ENCODE measurements at places on chromosomes 1 and 21.
A peak's percentile ranks its signal among the peaks of the same experiment; 100 is the strongest.

- peak; percentile 22 for DNase-seq
Observed at GRCh38 chr1:19643121-19643520, 990 bp upstream of the NBL1 start.

DNA sequence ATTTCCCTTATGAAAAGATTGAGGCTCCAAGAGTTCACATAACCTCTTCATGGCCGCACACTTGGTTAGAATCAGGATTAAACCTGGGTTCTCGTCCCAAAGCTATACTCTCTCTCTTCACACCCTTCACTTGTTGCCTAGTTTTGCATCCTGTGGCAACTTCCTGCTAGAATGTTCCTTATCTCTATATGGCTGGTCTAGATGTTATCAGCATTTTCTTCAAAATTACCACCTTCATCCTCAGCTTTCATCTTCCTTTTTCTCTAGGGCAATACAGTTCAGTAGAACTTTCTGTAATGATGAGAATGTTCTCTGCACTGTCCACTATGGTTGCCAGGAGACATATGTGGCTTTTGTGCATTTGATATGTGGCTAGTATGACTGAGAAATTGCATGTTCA lies 31.1 kb upstream of the BCAR3 start:
- no peak for DNase-seq

DNA sequence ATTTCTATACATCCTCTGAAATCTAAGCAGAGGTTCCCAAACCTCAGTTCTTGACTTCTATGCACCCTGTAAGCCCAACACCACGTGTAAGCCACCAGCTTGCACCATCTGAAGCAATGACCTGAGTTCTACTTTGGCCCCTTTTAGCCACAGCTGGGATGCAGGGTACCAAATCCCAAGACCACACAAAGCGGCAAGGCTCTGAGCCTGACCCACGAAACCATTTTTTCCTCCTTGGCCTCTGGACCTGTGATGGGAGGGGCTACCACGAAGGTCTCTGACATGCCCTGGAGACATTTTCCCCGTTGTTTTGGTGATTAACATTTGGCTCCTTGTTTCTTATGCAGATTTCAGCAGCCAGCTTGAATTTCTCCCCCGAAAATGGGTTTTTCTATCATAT lies 38.8 kb downstream of the STXBP3 start:
- DNase-seq, result no peak

- no peak for DNase-seq
Observed at GRCh38 chr21:45203983-45204382, 83.7 kb downstream of the POFUT2 start.

DNA sequence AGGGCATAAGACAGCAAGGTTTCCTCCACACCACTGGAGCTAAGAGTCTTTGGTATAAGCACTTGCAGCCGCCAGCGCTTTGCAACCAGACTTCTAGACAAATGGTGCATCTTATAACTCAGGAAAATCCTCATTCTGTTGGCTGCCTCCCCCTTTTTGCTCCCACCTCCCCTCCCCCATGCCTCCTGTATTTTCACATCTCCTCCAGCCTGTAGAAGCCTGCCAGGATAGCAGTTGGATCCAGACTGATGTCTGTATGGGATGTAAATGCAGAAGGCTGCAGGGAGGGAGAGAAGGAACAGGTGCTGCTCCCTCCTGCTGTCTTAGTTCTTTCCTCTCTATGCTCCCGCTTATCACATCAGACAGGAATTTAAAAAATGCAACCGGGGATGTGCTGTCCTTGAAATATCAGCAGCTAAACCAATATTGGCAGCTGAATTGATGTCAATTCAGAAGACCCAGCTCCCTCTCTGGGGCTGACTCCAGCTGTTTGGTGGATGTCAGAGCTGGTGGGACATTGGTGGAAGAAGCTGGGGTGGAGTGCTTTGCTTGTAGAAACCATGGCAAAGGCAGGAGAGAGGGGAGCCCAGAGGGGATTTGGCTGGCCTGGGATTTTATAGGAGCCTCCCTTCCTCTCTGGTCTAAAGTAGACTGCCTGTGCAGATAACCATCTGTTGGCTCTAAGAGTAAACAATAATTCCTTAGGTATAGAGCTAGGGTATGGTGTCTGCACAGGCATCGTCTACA lies 53.5 kb downstream of the NFASC start:
- no peak for DNase-seq

DNA sequence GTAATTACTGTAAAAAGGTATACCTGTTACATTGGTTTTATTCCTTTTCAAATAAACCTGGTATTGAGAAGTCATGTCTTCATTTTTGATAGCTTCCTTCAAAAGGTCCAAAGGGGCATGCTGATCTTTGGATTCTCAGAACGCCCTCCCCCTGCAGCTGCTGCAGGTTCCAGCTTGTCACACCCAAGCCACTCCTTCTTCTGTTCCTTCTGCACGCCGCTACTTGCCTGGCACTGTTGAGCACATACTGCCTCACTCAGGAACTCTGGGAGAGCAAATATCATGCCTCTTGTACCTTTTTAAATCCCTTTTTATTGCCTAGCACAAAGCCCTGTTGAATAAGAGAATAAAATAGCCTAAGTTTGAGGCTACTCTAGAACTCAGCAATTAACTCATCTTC lies 136.9 kb downstream of the BARHL2 start:
- DNase-seq, result no peak

DNA sequence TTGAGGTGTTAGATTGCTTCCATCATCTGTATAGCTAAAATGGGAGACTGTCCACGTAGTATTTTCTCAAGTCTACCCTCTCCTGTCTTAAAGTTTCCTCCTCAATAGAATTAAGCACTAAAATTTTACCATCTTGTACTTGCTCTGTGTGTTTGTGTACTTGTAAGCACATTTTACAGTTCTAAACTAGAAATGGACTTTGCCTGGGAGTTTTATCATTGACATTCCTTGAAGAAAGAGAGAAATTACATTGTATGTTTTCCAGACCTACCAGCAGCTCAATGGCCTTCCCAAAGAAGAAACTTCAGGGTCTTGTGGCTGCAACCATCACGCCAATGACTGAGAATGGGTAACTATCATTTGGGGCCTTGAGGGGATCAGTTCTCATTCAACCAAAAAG lies 4.5 kb downstream of the NPL start:
- DNase-seq, result no peak

- no peak for DNase-seq
Observed at GRCh38 chr1:195714248-195714647, 894.0 kb downstream of the KCNT2 start.

- peak; percentile 67 for DNase-seq
Observed at GRCh38 chr1:226109829-226110248, 47.3 kb downstream of the H3-3A start.

GRCh38 chr1:10733474-10734366 lies 62.7 kb downstream of the CASZ1 start:
- no peak for DNase-seq

- DNase-seq, result no peak
Observed at GRCh38 chr1:174428033-174428432, 19.7 kb upstream of the GPR52 start.

DNA sequence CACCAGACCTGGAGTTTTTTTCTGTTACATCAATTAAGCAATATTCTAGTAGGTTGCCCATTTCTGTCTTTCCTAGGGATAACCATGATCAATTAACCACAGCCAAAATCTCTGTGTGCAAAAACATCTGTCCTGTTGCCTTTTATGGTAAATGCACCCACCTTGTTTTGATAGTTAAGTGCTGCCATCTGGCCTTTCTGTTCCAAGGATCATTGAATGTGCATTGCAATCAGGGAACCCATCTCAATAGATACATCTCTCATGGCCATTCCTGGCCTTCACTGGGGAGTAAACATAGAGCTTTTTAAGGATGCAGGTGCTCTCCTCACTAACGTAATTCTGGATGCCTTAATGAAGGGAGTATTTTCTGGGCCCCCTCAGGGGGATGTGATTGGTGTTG lies 111.8 kb upstream of the KIAA1614 start:
- DNase-seq, result no peak

- no peak for DNase-seq
Observed at GRCh38 chr21:45979651-45980050, 1.9 kb upstream of the COL6A1 start.

DNA sequence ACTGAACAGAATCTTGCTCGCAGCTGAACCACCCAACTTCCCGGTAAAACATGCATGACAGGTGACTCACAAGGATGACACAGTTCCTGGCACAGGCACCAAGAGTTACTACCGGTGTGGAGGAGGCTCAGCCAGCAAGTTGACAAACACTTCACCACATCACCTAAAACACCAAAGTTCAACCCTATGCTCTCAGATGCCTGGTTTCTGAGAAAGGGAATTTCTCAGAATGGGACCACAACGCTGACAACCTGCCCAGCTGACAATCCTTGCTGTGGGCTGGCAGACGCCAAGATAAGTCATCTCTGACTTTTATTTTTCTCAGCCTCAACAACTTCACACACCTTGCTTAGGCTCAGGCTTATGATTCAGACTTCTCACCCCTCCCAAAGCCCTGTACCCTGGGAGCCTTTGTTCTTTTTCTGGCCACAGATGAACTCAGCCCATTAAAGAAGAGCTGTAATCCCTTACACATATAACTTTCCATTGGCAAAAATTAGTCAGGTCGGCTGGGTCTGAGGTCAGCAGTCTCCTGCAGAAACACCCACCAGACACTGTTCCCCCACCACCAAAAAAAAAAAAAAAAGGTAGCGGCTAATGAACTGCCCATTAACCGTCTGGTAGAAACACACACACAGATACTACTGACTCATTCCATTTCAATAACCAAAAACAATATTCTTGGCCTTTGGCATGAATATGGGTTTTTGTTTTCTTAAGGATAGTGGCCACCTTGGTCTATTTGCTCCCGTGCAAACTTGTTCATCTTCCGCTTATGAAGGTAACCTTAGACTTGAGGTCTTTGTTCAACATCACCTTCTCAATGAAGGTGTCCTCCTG lies 10.8 kb upstream of the TIAM1 start:
- peak; percentile 96 for DNase-seq

DNA sequence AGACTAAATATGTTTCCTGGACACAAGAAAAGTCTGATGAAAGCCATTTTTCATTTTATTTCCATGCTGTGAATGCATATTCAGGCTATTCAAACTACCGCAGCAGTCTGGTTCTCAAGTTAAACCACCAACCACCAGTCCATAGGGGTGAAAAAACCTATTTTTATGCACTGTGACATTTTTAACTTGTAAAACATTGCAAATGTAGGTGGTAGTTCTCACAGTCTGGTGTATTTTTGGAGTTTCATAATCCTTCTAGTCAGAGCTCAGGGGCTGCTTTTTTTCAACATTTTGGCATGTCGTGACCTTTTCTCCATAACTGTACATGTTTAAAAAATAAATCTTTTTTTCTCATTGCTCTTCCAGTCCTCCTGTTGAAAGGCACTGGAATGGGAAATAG lies 907.6 kb upstream of the ADGRL2 start:
- DNase-seq, result no peak

- peak; percentile 77 for DNase-seq
Observed at GRCh38 chr1:98323906-98324358, 337.6 kb upstream of the SNX7 start.

DNA sequence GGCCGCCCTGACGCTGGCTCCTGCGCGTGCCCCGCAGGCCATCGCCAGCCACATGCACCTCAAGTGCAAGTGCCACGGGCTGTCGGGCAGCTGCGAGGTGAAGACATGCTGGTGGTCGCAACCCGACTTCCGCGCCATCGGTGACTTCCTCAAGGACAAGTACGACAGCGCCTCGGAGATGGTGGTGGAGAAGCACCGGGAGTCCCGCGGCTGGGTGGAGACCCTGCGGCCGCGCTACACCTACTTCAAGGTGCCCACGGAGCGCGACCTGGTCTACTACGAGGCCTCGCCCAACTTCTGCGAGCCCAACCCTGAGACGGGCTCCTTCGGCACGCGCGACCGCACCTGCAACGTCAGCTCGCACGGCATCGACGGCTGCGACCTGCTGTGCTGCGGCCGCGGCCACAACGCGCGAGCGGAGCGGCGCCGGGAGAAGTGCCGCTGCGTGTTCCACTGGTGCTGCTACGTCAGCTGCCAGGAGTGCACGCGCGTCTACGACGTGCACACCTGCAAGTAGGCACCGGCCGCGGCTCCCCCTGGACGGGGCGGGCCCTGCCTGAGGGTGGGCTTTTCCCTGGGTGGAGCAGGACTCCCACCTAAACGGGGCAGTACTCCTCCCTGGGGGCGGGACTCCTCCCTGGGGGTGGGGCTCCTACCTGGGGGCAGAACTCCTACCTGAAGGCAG lies 23.4 kb upstream of the ARF1 start:
- no peak for DNase-seq

DNA sequence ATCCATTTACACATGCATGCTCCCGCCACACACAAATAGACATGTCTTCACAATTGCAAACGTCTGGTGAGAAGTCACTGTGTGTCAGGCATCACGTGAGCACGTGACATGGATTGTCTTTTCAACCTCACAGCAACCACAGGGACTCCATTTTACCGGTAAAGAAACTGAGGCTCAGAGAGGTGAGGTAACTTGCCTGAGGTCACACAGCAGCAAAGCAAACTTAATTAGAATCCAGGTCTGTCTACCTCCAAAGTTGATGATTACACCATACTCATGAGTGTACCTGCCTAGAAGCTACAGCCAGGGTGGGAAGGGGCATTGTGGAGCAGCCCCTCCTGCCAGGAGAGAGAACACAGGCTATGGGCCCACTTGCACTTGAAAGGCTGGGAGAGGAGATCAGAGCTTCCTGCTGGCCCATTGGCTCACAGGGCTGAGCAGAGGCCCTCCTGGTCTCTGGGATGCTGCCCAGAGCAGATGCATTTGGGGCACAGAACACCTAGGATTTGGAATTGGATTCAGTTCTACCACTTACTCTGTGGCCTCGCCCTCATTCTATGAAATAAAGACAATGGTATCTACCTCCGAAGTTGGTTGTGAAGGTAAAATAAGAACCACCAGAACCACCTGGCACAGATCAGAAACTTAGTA lies 44.4 kb upstream of the SELENON start:
- no peak for DNase-seq

DNA sequence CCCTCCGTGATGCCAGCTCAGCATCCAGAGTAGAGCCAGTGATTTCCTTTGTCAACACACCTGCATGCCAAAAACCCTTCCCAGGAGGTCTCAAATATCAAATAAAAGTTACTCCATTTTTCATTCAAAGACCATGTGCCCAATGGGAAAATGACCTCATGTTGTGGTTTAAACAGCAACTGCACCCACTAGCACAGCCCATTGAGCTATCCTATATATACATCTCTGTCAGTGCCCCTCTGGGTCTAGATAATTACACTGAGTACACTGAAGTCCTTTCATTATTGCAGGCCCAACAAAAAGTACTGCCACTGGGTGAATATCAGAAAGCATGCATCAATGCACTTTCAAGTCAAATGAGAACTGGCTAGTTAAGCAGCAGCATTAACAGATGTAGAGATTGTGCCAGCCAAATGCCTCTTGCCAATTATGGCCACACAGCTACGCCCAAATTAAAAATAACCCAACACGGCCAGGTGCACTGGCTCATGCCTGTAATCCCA lies 117.7 kb downstream of the SLC45A1 start:
- no peak for DNase-seq

GRCh38 chr1:185044981-185045813 lies at the start of gene RNF2:
RNF2 (plus strand) TSS chr1:185045558; CDS start chr1:185087554, 41,996 bp downstream.
- peak; percentile 56 for DNase-seq

Data from kidney glomerular epithelial cell (primary cell).